ENCODE measurements at places on chromosomes 4 and X.

- no peak for DNase-seq
These were observed 16.7 kb downstream of the ATP1B4 start for GRCh38 chrX:120378570-120378969.

- no peak for DNase-seq
These were observed 48.0 kb downstream of the UBE2K start for GRCh38 chr4:39745920-39746319.

GRCh38 chr4:84221704-84222103, 277.4 kb downstream of the NKX6-1 start:
- no peak for DNase-seq

DNA sequence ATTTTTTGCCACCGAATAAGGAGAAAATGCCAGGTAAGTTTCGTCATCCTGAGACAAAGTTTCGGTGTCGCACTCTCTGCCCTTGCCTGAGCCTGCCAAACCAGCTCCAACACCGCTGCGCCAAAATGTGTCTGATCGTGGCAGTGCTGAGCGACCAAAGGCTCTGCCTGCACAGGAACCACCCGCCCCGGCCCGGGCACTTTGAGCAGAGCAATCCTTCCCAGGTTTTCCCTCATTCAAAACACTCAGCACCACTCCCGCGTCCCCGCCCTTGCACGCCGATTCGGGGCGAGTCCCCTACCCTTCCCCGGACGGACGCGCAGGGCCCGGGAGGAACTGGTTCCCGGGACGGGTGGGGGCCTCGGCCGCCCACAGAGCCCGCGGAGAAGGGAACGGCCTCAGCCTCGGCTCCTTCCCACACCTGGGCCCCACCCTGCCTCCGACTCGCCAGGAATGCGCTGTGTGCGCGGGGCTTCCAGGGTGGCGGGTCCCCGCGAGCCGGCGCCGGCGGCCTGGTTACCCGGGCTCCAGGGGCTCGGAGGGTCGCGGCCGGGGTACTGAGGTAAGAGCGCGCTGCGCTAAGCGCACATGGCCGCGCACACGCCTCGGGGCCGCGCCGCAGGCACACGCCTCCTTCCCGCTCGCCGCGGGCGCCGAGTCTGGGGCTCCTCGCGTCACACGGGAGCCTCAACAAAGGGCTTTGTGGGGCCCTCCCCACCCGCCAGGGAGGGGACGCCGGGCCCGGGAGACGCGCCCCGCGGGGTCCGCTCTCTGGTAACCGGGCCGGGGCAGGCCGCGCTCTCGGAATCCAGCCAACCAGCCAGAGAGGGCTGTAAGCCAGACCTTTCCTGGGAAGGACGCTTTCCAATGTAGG, at the start of gene C4orf36:
C4orf36 (minus strand) TSS at position 661 of the 874 bp plus-strand sequence. CDS start 902 bp downstream, outside the sequence.
- no peak for DNase-seq

DNA sequence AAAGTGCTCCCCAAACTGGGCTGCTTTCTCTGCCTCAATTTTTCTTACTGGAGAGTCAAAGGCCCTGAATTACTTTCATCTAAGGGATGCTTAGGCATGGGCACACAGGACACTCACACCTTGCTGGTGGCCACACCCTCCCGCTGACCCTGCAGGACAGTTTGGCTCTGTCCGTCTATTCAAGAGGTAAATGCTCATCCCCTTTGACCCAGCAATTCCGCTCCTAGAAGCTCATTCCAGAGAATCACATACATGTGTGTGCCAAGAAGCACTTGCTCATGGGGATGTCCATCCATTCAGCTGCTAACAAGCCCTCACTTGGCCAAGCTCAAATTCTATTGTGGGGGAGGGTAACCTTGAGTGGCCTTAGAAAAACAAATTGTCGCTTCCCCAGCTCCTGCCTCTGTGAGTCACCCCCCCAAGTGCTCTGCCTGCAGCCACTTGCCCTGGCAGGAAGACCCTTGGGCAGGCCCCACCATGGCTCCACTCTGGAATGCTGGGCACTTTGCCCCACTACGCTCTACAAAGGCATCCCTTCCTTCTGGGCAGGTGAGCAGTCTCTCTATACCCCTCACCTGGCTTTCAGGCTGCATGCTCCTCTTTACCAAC, 54.5 kb downstream of the HTRA3 start:
- no peak for DNase-seq

DNA sequence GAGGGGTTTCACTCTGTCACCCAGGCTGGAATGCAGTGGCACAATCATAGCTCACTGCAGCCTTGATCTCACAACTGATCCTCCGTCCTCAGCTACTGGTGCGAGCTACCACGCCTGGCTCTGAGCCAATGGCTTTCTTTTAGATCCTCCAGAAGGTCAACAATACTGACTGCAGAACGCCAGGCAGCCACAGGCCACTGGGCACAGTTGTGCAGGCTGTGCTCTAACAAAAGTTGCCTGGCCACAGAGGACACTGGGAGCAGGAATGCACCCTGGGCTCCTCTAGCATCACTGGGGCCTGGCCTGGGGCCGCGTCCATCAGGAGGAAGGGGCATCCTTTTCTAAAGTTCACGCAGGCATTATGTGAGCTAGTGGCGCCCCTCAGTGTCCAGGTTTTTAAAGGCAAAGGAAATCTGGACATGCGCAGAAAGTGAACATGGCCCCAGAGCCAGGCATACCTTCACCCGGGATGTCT, 14.9 kb upstream of the PORCN start:
- no peak for DNase-seq

DNA sequence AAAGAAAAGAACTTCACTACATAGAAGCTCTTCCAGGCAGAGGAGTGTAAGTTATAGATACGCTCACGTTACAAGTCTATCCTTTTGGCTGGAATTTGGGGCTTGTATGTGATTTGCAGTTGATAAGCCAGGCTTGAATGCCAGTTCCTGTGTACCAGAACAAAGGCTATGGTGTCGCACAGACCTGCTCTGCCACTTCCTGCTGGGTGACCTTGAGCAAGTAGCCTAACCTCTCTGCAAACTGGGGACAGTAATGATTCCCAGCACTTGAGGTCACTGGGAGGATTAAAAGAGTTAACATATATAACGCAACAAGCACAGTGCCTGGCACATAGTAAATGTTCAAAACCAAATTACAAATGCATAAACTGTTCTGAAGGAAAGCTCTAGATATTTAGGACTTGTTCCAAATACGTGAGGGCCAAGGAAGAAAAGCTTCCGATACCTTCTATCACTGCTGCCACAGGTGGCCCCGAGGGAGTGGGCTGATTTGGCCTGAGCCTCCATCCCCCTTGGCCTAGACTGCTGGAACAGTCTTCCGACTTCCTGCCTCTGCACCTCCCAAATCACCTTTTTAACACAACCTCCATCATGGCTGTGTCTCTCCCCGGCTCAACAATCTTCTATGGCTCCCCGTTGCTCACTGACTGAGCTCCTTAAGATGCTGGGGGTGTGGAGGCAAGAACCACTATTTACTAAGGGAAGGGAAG, 1.3 kb upstream of the SOWAHD start:
- no peak for DNase-seq

GRCh38 chr4:118280501-118281218, 72.1 kb downstream of the PRSS12 start:
- DNase-seq = no peak

GRCh38 chrX:132022198-132022966, 720 bp upstream of the STK26 start:
- DNase-seq = no peak

DNA sequence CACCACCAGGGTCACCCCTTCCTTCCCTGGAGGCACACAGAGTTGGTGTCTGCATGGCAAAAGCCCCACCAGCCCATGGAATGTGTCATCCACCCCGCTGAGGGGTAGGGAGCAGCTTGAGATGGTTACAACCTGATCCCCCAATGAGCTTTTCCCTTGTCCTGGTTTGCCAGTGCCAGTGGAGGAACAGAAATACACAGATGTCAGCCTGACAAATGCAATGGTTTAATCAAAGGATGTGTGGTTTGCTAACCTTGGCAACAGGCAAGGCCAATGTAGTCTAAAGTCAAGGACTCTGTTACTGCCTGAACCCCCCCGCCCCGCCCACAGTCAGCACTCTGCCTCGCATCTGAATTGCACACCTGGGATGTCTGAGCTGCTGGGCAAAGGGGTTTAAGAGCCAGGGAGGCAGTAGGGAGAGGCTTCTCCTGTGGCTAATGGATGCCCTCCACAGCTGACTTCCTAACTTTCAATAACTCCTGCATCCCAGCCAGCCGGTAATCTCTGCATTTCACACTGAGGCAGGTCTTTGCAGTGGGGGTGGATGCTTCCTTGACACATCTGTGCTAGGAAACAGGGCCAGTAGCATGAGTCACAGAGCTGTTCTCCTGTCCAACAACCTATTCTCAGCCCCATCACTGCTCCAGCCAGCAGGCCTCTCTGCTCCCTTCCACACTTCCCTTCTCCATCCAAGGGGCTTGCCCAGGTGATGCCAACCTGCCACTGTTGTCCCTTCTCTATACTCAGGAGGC, 137.5 kb downstream of the AMMECR1 start:
- DNase-seq = no peak

DNA sequence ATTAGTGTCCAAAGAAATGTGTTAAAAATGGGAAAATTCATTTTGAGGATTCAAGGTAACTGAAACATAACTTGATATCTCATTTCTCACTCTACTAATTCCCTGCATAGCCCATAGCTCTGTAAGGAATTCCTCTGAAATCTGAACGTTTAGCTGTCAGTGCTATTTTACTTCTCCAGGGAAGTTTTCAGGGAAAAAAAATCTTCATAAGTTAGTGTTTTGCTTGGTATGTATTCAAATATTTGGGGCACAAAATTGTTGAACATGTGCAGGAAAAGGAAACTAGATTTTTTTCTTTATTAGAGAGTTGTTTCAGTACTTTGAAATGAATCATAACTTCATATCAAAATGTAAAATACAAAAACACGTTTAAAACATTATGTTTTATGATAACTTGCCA, 891.4 kb downstream of the CENPC start:
- no peak for DNase-seq

DNA sequence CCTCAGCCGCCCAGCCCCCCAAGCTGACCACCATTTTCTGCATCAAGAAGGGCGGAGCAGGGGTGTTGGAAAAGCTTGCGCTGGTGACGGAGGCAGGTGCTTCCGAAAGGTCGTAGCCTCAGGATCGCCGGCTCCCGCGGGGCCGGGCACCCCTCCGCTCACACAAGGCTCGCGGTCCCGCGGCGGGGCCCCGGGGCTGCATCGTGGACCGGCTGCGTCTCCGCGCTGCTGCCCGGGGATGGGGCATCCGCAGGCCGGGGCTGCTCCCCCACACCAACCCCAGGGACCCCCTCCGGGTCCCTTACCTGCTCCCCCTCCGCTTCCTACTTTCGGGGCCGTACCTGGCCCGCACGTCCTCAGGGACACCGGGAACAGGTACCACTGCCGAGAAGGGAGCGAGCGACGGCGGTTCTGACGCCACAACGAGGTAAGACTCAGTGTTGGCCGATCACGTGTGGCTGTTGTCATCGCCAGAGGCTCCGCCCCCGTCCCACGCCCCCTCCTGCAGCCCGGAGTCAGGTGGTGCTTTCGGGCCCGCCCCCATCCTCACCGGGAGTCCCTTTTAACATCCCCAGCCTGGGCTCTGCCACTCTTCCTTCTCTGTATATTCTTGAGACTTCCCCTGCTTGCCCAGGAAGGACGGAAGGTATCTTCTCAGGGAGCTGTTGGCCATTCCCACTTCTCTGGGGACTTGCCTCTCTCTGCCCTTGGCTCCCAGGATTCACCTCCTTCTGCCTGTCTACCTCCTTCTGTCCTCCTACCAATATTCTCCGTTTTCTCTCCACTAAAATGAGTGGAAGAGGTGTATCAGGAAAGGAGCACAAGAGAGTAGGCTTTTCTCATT, at the start of gene BEX2:
BEX2 (minus strand) TSS at position 436 of the 844 bp plus-strand sequence. CDS start 1,014 bp downstream, outside the sequence.
- DNase-seq = peak; percentile 33

GRCh38 chrX:140425712-140426395, 79.0 kb downstream of the SOX3 start:
- DNase-seq = no peak

DNA sequence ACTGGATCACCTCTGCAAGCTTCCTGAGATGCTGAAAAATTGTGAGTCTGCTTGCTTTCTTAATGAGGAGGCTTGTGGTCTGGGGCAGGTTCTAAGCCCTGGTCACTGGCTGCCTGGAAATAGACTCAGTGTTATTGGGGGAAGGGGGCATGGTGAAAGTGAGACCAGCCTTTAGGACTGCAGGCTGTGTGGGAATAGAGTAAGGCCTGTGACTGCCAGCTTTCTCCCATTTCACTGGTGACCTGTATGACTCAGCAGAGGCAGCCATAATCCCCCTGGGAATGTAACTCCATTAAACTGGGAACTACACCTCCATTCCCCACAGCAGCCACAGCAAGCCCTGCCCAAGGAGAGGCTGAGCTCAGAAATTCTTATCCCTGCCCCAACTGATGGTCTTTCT, 55.9 kb upstream of the IL15 start:
- DNase-seq = no peak

- DNase-seq = no peak
These were observed 9.7 kb upstream of the TMEM165 start for GRCh38 chr4:55386073-55386472.

DNA sequence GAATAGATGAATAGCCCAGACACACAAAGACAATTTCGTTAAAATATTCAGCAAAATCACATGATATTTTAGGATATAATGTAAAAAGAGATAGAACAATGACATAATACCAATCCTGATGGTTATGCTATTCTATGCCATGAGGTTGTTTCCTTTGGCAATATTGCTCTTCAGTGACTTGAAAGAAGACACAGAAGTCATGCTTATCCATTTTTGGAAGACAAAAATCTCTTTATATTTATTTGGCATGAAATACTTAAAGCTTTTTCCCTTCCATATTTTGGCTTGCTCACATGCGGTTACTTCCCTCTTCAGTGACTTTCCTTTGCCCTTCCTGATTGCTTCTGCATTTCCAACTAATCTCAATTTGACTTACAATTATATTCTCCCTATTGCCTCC, 314.8 kb downstream of the IQCM start:
- DNase-seq = no peak

- no peak for DNase-seq
These were observed 758.5 kb downstream of the KCTD8 start for GRCh38 chr4:43690116-43690515.

GRCh38 chr4:109748114-109748513, 18.2 kb upstream of the PLA2G12A start:
- no peak for DNase-seq

GRCh38 chrX:118588715-118589114, 93.1 kb downstream of the DOCK11 start:
- DNase-seq = no peak

GRCh38 chr4:118180776-118181175, 146.5 kb downstream of the NDST3 start:
- DNase-seq = no peak

- DNase-seq = no peak
These were observed 275.2 kb upstream of the EDA2R start for GRCh38 chrX:66914080-66914479.

DNA sequence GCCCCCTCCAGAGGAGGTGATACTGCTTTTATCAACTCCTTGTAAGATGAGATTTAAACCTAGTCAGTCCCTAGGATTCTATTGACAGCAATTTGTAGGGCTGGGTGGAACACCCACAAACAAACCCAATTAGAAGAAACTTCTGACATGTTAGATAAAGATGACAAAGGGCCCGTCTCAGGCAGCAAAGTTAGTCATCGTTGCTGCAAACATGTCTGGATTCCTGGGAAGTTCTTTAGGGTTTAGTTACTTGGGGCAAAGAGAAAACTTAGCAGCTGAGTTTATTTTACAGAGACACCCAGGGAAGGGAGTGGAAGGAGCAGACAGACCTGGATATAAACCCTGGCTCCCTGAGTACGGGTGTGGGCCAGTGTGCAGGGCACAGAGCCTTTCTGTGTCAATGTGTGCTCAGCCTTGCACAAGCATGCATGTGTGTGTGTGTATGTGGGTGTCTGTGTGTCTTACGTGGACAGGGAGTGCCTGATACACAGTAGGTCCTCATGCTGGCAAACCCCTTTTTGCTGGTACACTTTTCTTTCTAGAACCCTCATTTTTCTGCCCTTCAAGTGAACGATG, 130.0 kb upstream of the STX18 start:
- DNase-seq = no peak

All from activated CD8-positive, alpha-beta memory T cell treated with anti-CD3 and anti-CD28 coated beads for 48 hours (primary cell).